ENCODE measurements at places on chromosomes 16 and 17.

GRCh38 chr17:5446786-5447185, 7.8 kb upstream of the C1QBP start:
- no peaks in the 10 kb centered on the region for H3K27me3 ChIP-seq
- no peaks in the 10 kb centered on the region for H3K4me1 ChIP-seq
- H3K36me3 ChIP-seq, result peaks cover 75% of the 10 kb centered on the region
- no peak overlapping the region for H3K4me3 ChIP-seq

DNA sequence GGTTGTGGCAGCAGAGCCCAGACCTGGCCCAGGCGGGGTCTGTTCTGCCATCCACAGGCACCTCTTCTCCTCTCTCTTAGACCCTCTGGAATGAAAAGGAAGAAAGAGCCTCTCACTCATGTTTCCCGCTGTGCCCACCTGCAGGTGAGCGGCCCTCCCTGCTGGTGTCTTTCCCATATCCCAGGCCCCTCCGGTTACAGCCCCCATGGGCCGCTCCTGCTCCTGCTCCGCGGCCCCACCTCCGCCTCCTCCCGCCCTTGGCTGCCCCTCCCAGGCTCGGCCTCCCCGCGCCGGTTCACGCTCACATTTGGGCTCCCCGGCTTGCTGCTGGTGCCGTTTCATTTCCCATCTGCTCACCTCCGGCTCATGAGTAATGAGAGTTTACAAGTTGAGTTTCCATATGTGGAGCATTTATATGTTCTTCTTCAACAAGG, 98.7 kb upstream of the SDK2 start:
- H3K4me1 ChIP-seq, result no peaks in the 10 kb centered on the region
- H3K36me3 ChIP-seq, result no peaks in the 10 kb centered on the region
- H3K4me3 ChIP-seq, result no peak overlapping the region
- H3K27me3 ChIP-seq, result no peaks in the 10 kb centered on the region

- DNase-seq, result no peak
- no peak overlapping the region for H3K27ac ChIP-seq
- H3K4me3 ChIP-seq, result no peak overlapping the region
- H3K27me3 ChIP-seq, result no peaks in the 10 kb centered on the region
- no peaks in the 10 kb centered on the region for H3K4me1 ChIP-seq
These were observed 15.6 kb downstream of the GAA start for GRCh38 chr17:80116921-80117380.

- no peaks in the 10 kb centered on the region for H3K27me3 ChIP-seq
- no peak for DNase-seq
- no peak overlapping the region for H3K4me3 ChIP-seq
- H3K4me1 ChIP-seq, result no peaks in the 10 kb centered on the region
- no peak overlapping the region for H3K27ac ChIP-seq
These were observed 1254.5 kb upstream of the GOT2 start for GRCh38 chr16:59988591-59988990.

DNA sequence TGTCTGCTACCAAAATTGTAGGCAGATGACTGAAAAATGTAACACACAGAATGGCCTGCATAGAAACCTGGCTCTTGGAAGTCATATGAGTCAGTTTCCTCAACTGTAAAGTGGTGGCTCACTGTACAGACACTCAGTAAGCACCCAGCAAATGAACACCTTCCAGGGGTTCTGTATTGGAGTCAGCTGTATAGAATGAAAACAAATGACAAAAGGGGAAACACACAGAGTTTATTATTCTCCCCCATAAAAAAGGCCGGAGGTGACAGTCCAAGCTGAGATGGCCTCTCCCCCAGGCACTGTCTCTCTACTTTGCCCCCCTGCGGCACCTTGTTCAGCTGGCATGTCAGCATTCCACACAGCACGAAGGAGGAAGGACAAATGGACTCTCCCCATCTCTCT, 6.2 kb upstream of the MEOX1 start:
- DNase-seq, result no peak
- H3K4me1 ChIP-seq, result peaks cover 33% of the 10 kb centered on the region
- peak overlapping the region; percentile 74 for H3K27ac ChIP-seq

DNA sequence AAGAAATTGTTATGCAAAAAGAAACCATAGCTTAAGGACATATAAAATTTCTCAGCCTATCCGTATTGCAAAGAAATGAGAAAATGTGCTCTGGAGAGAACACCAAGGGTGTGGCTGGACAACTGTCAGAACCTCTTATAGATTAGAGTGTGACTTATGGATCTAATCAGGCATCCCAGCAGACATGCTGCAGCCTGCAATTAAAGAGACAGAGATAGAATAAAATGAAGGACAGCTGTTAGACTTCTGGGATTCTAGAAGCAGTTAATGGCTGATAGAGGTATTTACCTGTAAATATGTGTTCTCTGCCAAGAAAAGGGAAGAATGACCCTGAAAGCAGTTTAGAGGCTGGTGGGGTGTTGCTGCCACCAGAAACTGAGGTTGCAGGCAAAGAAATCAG, 160.1 kb upstream of the KIF2B start:
- H3K4me1 ChIP-seq, result no peaks in the 10 kb centered on the region
- H3K36me3 ChIP-seq, result no peaks in the 10 kb centered on the region
- no peaks in the 10 kb centered on the region for H3K27me3 ChIP-seq
- no peak overlapping the region for H3K4me3 ChIP-seq
- no peak overlapping the region for H3K27ac ChIP-seq
- DNase-seq, result no peak

- peaks cover 10% of the 10 kb centered on the region for H3K27me3 ChIP-seq
- H3K4me1 ChIP-seq, result peaks cover 9% of the 10 kb centered on the region
- H3K27ac ChIP-seq, result no peak overlapping the region
- DNase-seq, result no peak
- no peak overlapping the region for H3K4me3 ChIP-seq
- no peaks in the 10 kb centered on the region for H3K36me3 ChIP-seq
These were observed 21.3 kb upstream of the MRPS23 start for GRCh38 chr17:57871155-57871554.

GRCh38 chr16:48365025-48365600, 20.1 kb downstream of the SIAH1 start:
- peaks cover 13% of the 10 kb centered on the region for H3K36me3 ChIP-seq
- H3K27me3 ChIP-seq, result no peaks in the 10 kb centered on the region
- DNase-seq, result no peak
- peak overlapping the region; percentile 56 for H3K27ac ChIP-seq
- peaks cover 51% of the 10 kb centered on the region for H3K4me1 ChIP-seq

- no peak for DNase-seq
- H3K36me3 ChIP-seq, result no peaks in the 10 kb centered on the region
- H3K27ac ChIP-seq, result no peak overlapping the region
- no peaks in the 10 kb centered on the region for H3K27me3 ChIP-seq
- peak overlapping the region; percentile 45 for H3K4me3 ChIP-seq
These were observed 170.8 kb upstream of the FAM20A start for GRCh38 chr17:68771867-68772515.

GRCh38 chr16:546909-547770, 13.1 kb upstream of the PRR35 start:
- H3K27me3 ChIP-seq, result no peaks in the 10 kb centered on the region
- H3K4me1 ChIP-seq, result no peaks in the 10 kb centered on the region
- no peak overlapping the region for H3K27ac ChIP-seq
- DNase-seq, result peak; percentile 30

DNA sequence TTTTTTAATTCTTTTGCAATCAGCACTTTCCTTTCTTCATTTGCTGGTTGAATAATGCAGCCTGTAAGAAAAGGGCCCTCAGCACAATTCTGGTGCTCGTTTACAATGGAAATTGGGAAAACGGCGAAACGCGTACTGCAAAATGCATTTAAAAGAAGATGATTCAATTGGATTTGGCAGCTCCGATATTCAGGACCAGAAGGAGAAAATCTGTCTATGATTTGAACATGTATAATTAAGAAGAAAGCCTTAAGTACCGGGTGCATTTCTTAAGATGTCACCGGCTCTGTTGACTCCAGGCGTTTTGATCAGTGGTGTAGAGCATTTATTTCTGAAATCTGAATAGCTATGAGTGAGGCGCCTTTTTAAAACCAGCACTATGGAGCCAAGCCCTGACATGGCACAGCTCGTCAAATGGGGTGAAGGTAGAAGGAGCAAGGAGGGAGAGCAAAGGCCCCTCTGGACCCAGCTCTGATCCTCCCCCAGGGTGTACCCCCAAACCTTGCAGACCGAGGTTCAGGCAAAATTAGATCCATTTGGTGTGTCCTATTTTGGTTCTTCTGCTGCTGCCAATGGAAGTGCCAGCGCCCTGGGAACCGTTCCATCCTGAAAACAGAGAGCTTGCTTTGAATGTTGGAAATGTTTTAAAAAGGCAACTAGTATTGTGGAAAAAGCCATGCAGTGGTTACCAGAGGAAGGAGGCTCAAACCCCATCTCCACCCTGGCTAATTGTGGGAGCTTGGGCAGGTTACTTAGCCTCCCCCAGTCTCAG, 161.4 kb upstream of the RPL38 start:
- H3K4me1 ChIP-seq, result peaks cover 5% of the 10 kb centered on the region
- H3K27me3 ChIP-seq, result peaks cover 2% of the 10 kb centered on the region
- no peaks in the 10 kb centered on the region for H3K36me3 ChIP-seq
- no peak for DNase-seq
- H3K27ac ChIP-seq, result no peak overlapping the region

GRCh38 chr16:49343291-49343690, 30.3 kb upstream of the C16orf78 start:
- H3K27ac ChIP-seq, result no peak overlapping the region
- DNase-seq, result no peak
- no peaks in the 10 kb centered on the region for H3K27me3 ChIP-seq
- no peaks in the 10 kb centered on the region for H3K36me3 ChIP-seq

GRCh38 chr17:49616601-49617131, 41.0 kb downstream of the NXPH3 start:
- no peak for DNase-seq
- peaks cover 52% of the 10 kb centered on the region for H3K36me3 ChIP-seq
- H3K4me1 ChIP-seq, result peaks cover 21% of the 10 kb centered on the region

GRCh38 chr17:4852567-4853207, 19.5 kb downstream of the MINK1 start:
- no peak overlapping the region for H3K4me3 ChIP-seq
- peaks cover 28% of the 10 kb centered on the region for H3K36me3 ChIP-seq
- H3K27ac ChIP-seq, result peak overlapping the region; percentile 21
- H3K27me3 ChIP-seq, result no peaks in the 10 kb centered on the region
- peaks cover 11% of the 10 kb centered on the region for H3K4me1 ChIP-seq
- DNase-seq, result no peak

Data from activated T-helper 2 cell treated with anti-CD3 and anti-CD28 coated beads, Interferon-gamma antibody, Interleukin-2, Interleukin-4, amounts not matched to agents 10 μg/mL and 5 μg/mL and 100 μg/mL, durations not matched to agents 14 hours and 24 hours and 36 hours (primary cell).